ENCODE measurements at places on chromosomes 3 and 15.

DNA sequence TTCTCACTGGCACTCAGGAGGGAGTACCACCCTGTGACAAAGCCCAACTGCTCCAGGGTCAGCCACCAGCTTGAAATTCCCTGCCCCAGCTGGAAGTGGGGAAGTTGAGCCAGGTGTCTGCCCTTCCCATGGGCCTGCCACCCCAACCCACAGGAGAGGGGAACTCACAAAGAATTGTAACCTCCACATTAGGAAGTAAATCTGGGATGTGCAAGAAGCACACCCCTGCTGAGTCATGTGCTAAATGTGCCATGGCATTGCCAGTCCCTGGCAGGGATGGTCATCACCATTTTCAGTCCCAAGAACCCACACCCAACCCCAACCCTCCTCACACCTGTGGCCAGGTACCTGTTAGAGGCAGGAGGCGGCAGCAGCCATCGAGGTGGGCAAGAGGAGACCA, 165.2 kb upstream of the THBS1 start:
- DNase-seq, result no peak

GRCh38 chr3:174776123-174776522, 83.0 kb upstream of the NAALADL2 start:
- peak; percentile 84 for DNase-seq

GRCh38 chr15:92810418-92811138, 89.5 kb upstream of the CHD2 start:
- peak; percentile 82 for DNase-seq

DNA sequence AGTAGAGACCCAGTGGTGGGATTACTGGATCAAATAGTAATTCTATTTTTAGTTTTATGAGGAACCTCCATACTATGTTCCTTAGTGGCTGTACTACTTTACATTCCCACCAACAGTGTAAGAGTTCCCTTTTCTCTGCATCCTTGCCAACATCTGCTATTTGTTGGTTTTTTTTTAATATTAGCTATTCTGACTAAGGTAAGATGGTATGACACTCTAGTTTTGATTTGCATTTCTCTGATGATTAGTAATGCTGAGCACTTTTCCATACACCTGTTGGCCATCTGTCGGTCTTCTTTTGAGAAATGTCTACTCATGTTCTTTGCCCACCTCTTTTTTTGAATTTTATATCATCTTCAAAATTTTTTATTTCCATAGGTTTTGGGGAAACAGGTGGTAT, 34.2 kb upstream of the RAP2B start:
- no peak for DNase-seq

- DNase-seq, result peak; percentile 92
Observed at GRCh38 chr3:189908646-189909045, 212.1 kb downstream of the P3H2 start.

All from ELR (cell line).